GDM1 (cell line): ENCODE measurements at places on chromosomes 3 and 15.

DNA sequence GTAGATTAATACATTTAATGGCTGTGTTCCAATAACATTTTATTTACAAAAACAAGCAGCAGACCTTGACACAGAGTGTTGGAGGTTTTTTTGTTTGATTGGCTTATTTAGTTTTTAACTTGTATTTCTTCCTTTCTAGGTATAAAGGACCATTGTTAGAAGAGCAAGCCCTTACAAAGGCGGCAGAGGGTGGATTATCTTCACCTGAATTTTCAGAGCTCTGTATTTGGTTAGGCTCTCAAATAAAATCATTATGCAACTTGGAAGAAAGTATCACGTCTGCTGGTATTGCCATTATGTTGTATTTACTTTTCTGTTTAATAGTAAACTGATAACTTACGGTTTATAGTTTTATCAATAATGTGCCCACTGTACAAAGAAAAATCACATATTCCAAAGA, 10.0 kb downstream of the FAM98B start:
- no peak for DNase-seq

GRCh38 chr15:78873793-78874765, 1.4 kb downstream of the MORF4L1 start:
- no peak for DNase-seq

DNA sequence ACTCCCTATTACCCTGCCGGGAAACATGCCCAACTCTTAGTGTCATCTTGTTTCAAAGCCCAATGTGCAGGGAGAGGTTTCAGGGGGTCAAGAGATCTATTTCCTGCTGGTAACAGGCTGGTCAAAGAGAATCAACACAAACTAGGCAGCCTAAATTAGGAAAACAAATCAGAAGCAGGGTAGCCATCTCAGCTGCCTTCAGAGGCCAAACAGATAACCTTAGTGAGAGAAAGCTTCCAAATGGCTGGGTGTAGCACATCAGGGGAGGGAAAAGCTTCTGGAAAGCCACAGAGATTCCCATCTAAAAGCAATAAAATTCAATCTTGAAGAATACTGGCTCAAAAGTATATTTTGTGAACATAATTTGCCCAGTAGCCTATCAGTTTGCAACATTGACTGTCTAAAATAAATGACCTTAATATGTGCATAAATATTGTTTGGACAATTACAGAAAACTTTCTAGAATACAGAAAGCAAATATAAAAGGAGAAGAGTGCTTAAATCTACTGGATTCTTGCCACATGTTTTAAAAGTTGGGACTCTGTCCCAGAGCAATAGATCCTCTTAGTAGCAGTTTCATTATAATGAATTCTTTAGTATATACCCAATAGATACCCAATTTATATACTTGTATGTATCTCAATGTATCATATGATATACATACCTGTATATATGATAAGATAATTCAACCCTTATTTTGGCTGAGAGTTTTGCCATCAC, 371.9 kb upstream of the RARB start:
- no peak for DNase-seq

DNA sequence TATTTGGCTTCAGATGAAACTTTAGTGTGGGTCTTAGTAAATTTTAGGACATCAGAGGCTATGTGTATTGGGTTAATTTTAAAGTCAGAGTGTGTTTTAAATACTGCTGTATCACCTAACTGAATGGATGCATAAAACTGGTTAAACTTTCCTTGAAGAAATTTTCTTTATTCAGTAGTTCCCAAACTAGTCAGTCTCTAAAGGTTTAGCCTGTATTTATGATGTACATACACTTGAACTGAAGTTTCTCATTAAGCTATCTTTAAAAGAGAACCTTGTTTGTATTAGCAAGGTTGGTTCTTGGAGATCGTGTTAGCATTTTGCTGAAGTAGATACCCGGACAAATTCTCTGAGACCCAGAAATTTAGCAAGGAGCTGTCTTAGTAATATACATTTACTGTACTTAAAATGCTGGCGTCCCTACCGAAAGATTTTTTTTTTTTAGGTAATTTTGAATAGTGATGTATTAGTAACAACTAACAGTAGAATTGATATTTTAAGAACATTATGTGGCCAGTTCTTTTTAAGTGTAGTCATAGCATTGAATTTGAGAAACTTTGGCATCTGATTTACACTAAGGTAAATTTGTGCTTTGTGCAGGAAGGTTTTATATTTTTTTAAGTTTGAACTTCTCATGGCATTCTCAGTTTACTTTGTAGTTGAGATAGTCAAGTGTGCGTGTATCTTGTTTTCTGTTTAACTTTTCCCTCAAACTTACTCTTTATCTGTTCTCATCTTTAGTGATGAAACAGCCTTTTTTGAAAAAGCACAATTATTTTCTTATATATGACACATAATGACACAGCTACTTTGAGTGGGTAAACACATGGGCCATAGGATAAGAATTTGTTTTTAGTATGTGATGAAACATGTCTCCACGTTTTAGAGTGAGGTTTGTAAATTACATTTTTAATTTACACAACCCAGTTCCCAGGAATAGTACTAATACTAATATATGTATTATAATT, 2.9 kb downstream of the DIPK2A start:
- no peak for DNase-seq

DNA sequence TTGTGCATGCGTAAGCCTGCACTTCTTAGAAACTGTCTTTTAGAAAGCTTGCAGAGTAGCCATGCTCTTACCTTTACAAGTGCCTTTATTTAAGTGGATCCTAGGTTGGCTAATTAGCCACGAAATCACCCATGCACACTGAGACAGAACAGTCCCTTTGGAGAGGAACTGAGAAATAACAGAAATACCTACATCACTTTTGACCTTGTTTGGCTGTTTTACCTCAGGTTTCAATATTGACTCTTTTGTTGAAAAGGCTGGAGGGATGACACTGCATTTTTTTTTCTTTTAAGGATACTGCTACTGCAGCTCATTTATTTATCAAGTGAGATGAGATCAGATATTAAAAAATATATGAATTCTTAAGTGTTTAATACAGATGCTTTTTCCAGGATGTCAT, 155.6 kb upstream of the GOLIM4 start:
- DNase-seq = no peak

DNA sequence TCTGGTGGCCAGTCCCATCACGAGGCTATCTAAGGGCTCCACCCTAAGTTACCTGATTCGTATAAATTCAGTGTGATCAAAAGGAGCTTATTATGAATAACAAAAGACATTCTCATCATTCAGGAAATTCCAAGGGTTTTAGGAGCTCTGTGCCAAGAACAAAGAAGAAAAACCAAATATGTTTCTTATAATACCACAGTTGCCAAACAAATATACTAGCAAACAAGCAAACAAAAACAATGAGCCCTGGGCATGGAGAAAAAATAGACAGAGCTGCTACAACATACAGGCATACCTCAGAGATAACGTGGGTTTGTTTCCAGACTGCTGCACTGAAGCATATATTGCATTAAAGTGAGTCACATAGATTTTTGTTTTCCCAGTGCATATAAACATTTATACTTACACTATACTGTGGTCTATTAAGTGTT, 20.2 kb upstream of the CFAP161 start:
- no peak for DNase-seq

DNA sequence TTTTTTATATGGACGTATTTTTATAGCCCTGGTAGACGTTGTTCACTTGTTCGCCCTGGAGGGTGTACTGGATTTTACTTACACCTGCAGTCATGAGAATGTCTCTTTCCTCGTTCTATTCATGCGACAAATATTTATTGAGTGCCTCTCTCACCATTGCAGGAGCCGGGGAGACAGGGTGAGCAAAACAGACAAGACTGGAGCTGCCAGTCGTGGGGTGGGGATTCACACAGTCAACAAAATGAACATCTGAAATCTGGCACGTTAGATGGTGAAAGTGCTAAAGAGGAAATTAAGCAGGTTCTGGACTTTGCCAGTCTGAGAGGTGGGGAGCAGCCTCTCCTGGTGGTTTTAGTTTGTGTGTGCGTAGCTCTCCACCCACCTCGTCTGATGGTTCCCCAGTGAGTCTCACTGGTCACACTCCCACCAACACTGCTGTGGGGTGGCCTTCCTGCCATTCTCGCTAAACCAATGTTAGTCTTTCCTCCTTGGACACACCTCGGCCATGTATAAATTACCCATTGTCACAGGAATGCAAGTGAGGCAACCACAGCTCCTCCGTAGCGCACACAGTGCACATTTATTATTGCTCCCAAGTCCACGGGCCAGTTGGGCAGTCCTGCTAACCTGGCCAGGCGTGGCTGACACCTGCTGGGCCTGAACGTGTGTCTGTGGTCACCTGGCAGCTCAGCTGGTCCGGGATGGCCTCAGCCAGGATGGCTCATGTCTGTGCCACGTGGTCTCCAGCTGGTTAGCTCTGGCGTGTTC, 31.5 kb downstream of the FBLN2 start:
- no peak for DNase-seq

- no peak for DNase-seq
These were observed 241.2 kb downstream of the NTRK3 start for GRCh38 chr15:88015228-88015860.

DNA sequence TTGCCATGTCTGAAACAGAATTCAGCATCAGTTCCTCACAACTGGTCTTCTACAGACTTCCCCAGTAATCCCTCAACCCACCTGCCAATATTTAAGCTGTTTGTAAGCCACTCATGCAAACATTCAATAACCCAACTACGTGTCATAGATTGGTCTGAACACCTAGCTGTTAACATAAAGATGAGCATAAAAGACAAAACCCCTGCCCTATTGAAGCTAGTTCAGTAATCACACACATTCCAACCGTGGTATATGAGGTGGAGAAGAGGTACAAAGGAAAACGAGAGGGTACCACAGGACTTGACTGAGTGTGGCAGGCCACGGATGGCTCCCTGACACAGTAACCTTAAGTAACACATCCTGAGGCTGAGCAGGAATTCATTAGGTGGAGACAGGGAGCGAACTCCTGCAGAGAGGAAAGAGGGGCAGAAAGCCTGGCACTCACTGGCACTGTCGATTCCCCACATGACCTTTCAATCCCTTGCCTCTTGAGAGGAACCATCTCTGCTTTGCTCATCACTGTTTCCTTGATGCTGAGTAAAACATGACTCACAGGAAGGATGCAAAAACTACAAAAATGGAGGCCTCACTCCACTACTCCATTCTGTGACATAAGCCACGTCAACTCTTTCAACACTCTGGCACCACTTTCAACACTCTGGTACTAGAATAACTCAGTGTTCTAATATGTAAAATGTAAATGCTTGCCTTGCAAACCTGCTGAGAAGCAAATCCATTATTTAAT, 31.3 kb downstream of the RPN1 start:
- DNase-seq = no peak

GRCh38 chr3:70990185-70990584, 593.3 kb downstream of the FOXP1 start:
- DNase-seq = no peak

DNA sequence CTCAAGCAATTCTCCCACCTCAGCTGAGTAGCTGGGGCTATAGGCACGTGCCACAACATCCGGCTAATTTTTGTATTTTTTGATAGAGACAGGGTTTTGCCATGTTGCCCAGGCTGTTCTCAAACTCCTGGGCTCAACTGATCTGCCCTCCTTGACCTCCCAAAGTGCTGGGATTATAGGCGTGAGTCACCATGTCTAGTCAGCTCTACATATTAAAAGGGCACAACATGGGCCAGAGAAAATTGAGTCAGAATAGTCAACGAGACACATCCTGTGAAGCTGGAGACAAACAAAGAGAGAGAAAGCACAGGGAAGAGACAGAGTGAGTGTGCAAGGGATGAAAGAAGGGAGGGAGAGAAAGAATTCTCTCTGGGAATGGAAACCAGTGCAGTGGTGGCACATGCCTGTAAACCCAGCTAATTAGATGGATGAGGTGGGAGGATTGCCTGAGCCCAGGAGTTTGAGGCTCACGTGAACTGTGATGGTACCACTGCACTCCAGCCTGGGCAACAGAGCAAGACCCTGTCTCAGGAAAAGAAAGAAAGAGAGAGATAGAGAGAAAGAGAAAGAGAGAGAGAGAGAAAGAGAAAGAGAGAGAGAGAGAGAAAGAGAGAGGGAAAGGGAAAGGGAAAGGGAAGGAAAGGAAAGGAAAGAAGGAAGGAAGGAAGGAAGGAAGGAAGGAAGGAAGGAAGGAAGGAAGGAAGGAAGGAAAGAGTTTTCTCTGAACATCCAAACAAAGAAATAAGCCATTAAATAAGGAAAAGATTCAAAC, 107.2 kb upstream of the SLC25A36 start:
- no peak for DNase-seq

DNA sequence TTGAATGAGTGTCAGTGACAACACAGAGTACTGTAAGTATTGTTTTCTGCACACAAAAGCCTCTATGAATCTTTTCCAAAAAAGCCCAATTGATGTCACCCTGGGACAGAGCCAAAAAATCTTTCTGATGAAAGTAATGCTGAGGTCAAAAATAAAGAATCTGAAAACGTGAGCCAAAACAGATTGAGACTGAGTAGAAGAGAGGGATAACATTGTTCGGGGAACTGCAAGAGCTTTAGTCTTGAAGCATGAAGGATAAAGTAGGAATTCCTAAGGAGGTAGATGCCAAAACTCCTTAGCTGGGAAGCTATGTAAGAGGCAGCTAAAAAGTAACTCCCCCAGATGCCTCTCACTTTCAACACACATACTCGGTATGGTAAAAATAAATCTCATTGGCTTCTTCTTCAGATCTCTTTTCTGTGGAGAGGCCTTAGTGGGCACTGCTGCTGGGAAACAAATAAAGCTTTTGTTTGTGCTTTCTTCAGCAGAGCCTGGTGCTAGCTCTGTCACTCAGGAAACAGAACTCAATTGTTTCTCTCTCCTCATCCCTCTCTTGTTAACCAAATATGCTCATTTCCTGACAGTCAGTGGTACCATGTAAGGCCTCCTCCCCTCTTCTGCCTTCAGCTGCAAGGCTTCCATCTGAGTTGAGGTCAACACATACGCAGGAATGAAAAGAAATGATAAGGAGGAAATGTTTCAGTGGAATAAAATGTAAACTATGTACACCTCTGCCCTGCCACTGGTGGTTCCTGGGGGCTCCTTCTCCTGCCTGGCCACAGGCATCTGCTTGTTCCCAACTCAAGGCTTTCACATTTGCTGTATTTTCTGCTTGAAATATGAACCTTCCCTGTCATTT, 58.1 kb downstream of the CD200 start:
- DNase-seq = peak; percentile 48

DNA sequence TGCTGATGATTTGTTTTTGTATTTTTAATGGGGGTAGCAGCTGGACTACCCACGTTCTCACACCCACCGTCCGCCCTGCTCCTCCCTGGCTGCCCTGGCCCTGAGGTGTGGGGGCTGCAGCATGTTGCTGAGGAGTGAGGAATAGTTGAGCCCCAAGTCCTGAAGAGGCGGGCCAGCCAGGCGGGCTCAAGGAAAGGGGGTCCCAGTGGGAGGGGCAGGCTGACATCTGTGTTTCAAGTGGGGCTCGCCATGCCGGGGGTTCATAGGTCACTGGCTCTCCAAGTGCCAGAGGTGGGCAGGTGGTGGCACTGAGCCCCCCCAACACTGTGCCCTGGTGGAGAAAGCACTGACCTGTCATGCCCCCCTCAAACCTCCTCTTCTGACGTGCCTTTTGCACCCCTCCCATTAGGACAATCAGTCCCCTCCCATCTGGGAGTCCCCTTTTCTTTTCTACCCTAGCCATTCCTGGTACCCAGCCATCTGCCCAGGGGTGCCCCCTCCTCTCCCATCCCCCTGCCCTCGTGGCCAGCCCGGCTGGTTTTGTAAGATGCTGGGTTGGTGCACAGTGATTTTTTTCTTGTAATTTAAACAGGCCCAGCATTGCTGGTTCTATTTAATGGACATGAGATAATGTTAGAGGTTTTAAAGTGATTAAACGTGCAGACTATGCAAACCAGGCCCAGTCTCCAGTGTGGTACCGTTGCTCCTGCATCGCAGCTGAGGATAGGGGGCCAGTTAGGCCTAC, 1.4 kb upstream of the FES start:
- no peak for DNase-seq
